GM12891 (cell line): ENCODE measurements at places on chromosomes 2 and 18.

DNA sequence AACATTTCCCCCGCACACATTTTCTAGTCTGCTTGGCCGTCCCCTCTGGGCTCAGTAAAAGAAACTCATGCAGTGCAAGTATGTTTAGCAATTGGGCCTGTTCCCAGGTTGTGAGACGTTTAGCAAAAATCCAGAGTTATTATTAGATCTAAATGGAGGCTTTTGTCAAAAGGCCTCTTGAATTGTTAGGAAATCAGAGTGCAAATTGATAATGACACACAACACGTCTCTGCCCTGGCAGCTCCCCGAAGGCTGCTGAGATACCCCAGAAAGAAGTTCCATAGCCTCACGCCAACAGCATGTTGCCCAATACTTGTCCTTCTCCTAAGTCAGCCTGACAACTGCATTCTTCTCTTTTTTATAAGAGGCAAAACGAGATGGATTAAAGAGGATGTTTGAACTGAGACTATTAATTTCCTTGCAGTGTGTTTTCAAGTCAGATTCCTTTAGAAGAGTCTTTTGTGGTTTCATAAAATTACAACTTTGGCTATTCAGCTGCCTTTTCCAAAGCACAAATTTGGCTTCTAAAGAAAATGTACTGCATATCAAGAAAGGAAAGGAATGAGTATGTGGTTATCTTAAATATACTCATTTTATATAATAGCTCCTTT lies 202.2 kb downstream of the TRIB2 start:
- no peak for DNase-seq

DNA sequence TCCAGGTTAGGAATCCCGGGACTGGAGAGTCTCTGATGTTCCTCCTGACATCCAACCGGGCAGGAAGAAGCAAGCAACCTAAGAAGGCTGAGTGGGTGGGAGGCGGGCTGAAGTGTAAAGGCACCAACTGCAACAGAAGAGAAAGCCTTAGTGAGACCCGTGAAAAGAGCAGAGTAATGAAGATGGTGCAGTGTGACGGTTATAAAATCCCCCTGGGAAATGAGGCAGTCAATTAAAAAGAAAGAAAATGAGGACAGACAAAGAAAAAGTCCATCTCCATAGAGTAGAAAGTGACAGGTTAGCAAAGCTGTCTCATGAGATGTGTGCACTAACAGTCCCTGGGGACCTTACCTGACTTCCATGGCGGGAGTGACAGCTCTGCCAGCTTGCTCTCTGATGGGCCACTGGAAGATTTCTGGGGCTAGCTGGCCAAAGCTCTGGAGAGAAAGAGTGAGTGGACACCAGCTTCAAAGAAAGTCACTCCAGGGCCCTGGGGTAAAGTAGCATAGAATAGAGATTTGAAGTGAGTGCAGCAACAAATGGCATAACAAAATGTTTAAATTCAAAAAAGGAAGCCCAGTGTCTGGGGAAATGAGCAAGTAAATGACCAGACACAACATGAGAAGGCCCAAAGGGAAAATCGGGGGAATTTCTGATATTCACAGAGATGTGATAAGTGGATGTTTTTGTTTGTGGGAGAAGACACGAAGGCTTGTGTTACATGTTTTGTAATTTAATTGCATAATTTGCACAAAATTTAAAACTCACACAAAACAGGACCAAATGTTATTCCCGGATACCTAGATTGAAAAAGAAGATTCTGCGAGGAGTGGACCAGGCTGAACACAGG lies 44.1 kb upstream of the IGFBP2 start:
- DNase-seq, result no peak

GRCh38 chr2:101107241-101107640 lies 43.9 kb downstream of the TBC1D8 start:
- DNase-seq, result no peak

- no peak for DNase-seq
These were observed 2.1 kb upstream of the HAAO start for GRCh38 chr2:42794271-42795046.

DNA sequence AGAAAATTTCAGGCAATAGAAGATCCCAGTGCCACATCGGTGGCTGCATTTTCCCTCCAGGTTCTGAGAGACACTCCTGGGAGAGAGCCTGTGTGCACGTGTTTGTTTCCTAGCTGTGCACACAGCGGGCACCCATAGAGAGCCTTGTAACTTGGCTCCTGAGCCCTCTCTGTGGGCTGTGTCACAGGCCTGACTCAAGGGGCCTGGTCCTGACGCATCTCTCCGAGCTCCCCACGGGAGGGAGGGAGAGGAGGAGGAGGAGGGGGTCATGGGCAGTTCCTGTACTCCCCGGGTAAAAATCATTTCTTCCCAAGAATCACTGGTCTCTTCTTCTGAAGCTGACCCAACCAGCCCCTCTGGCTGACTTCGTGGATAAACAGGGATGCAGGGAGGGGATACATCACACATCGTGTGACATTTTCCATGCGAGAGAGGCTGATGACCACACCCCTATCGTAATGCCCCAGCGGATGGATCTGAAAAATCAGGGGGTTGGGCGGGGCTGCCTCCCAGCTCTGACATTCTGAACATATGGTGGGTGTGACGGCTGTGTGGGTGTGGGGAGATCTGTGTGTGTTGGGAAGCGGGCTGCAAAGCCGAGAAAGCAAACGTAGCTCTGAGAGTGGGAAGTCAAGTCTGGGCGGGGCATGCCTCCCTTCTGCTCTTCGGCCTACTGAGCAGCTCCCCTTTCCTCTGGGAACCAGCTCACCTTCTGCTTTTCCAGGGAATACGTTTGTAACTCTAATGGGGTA lies 308.3 kb upstream of the HS6ST1 start:
- DNase-seq, result no peak

GRCh38 chr2:136517716-136518115 lies 247.6 kb upstream of the THSD7B start:
- no peak for DNase-seq

DNA sequence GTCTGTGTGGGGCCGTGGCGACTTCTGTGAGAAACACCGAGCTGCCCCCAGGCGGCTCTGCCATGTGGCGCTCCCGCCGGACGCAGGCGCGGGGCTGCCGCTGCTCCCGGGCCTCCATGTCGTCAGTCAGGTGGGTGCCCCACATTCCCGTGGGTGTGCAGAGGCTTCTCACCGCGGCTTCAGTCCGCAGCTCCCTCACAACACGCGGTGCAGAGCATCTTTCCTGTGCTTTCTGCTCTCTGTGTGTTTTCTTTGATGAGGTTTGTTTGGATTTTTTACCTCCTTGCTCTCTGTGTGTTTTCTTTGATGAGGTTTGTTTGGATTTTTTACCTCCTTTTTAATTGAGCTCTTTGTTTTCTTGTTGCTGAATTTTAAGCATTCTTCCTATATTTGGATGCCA lies 13.0 kb downstream of the AQP12A start:
- DNase-seq, result no peak

GRCh38 chr2:169964740-169965139 lies 137.5 kb downstream of the UBR3 start:
- DNase-seq, result no peak

DNA sequence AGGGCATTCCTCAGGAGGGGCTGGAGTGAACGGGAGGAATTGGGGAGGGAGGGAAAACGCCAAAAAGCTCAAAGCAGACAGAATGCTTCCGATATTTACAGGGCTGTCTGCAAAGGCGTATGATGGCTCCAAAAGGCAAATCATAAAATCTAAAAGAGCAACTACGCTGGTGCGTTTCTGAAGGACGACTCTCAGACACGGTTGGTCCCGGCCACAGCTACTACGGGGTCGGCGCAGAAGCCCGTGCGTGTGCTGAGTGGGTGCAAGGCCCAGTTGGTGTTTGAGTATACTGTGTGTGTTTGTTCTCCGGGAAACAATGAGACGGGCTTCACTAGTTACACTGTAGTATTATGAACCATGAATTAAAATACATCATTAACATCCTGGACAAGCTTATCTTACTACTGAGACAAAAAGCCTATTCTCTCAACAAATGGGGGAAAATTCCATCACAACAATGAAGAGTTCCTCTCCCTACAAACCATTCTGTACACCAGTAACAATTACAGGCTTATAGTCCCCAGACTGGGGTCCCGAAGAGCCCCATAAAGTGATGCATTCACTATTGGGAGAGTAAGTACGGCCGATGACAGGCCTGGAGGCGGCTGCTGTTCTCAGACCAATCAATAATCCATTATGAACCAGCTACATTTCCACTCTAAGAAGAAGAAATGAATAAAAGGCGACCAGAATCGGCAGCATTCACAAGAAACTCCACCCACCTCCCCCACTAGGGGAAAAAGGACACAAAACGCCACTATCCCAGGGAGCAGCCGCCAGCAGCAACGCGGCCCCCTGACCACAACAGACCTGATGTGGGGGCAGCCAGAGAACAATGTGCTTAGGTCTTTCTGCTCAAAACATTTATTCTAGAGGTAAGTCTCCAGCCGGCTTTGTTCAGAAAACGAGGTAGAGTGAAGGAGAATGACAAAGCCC lies 43.4 kb downstream of the ZNF516 start:
- DNase-seq, result no peak

GRCh38 chr2:202778217-202778616 lies 93.3 kb downstream of the ICA1L start:
- no peak for DNase-seq

GRCh38 chr2:28393114-28393836 lies 617 bp downstream of the FOSL2 start:
- DNase-seq, result peak; percentile 38

DNA sequence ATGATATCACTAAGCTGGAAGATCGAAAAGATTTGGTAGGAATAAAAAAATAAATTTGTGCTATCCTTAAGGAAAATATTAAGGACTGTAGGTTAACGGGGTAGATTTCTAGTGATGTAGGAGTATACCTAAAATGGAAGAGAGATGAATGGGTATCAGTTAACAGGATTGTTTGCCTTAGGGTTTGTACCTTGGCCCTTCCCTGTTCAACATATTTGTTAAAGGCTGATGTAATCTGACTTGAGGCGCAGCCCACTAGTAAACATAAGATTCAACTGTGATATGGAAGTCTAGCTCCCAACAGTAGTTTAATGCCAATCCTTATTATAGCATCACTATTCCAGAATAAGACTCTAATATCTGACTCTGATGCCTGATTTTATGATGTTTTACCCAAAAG lies 685.2 kb downstream of the DCC start:
- DNase-seq, result no peak

DNA sequence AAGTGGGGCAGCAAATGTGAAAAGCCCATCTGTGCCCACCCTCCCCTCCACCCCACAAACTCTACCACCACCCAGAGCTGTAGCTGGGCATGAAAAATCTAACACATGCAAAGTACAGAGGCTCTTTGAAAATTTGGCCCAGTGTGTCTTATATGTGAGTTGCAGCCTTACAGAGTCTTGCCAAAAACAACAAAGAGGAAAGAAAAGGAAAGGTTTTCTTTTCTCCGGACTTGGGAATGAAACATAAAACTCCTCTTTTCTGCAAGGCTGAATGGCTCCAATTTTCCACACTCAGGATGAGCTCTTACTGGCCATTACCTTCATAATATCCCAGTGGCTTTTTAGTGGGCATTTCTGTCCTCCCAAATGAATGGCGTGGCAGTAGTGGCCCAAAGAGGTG lies 27.9 kb upstream of the POU3F3 start:
- no peak for DNase-seq

DNA sequence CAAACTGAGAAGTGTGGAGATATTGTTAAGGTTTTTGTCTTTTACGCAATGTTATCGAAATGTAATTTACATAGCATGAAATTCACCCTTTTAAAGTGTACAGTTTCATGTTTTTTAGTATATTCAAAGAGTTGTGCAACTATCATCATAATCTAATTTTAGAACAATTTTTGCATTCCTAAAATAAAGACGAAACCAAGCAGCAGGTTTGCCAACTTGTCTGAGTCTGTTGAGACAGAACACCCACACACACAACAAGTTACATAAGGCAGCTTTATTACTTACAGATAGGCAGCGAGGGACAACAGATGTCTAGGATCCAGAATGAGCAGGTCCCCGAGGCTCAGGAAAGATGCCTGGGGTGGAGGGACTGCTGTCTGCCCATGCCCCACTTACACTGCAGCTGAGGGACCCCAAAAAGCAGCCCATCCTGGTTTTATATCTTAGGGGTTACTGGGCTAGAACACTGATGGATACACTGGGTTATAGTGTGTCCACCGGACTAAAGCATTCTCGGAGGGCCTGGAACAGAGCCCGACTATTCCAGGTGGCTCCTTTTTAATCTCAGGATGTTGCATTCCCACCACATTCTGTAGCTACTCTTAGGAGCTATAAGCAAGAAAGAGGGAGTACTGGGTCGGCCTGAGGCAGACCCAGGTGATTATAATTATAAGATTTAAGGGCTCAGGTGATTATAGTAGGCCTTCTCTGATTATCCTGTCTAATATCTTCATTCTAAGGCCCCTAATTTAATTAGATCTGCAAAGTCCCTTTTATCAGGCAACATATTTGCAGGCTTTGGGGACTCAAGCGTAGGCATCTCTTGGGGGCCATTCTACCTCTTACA lies 150.2 kb upstream of the DOK6 start:
- no peak for DNase-seq

DNA sequence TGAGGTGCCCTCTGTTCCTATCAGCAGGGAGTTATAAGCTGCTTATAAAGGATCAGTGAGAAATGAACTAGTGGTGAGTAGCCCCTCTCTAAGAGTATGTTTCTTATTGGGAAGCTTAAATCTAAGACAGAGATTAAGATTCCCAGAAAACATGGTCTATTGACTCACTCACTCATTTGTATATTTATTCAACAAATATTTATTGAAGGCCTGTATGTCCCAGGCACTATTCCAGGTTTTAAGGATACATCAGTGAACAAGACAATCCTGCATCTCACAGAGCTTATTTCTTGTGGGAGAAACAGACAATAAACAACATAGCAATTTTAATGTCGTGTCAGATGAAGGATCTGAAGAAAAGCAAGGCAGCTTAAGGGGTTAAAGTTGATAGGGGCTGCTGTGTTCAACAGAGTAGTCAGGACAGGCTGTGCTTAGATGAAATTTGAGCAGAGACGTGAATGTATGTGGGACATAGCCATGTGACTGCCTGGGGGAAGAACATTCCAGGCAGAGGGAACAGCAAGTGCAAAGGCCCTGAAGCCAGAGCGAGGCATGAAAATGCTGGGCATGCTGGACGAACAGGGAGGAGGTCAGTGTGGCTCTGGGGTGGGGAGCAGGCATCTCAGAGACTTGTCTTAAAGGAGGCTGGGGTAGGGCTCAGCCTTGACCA lies 14.8 kb upstream of the PSD4 start:
- DNase-seq, result no peak

DNA sequence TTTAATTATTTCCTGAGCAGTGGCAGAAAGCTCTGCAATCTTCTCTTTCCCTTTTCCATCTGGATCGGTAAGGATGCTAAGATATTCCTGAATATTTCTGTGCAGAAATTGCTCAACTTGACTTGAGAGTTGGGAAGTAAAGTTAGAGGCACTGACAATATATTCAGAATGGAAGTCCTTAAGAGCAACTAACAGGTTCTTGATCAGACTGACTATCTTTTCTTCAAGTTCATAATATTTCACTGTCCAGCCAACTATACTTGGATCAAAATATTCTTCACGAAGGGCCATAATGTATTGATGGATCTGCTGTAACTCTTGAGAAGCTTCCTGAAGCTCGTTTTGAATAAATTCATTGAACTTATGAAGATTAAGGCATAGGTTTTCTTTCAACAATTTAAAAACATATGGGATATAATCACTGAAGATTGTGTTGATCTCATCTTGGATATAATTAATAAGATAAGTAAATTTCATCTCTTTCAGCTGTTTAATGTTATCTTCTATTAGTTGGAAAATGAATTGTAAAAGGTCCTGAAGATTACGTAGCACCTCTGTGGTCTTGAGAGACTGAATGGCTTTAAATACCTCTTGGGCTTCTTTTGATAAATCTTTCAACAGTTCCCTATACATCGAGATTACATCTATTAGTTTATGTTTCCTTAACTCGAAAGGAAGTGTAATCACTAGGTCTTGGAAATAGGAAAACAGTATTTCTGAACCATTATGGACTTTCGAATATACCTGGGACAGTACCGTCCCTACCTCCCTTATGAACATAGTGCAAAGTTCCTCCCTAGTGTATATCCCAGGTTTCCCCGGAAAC lies 41.7 kb downstream of the APOB start:
- no peak for DNase-seq
